ENCODE measurements at places on chromosomes 1 and 21.

DNA sequence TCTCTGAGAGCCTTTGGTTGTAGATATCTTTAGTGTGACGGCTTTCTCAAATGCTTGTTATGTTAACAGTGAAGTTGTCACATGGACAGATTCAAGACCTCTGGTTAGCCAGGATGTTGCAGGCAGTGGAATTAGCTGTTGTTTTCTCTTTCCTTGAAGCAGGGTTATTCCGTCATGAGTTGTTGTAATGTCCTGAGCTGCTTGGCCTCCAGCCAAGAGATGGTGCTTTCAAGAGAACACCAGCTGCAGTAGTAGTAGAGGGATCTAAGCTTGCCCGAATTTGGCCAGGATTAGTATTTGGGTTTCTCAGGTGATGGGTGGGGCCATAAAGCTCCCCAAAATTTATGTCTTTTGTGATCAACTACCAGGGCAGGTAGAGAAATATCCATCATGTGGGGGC lies 13.4 kb downstream of the KCNE1 start:
- H3K27ac ChIP-seq = no peak overlapping the region
- no peaks in the 10 kb centered on the region for H3K4me1 ChIP-seq
- H3K27me3 ChIP-seq = no peaks in the 10 kb centered on the region
- H3K4me3 ChIP-seq = no peak overlapping the region
- no peaks in the 10 kb centered on the region for H3K36me3 ChIP-seq

DNA sequence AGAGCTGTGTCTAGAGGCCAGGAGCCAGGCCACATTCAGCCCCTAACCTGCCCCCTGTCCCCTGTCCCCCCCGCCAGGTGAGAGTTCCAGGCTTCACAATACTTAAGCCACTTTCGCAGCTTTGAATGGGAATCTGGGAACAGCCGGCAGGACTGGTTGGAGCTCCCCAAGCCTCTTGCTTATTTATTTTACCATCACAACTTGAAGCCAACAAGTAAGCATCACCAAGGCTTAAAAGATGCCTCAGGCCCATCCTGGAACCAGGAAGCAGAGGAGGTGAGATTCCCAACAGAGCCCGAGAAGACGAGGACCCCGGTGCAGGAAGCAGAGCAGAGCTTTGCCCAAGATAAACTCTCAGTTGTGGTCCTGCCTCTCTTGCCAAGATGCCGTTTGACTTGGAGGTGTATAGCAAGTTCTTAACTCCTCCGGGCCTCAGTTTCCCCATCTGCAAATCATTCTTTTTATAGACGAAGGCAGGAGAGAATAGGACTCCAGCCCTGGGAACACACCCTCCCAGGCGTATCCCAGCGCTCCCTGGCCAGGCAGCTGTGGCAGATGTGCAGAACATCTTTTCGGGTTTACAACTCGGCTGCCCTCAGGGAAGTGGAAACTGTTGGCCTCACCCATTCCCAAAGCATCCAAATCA lies 66.8 kb upstream of the SLC25A33 start:
- H3K36me3 ChIP-seq = no peaks in the 10 kb centered on the region
- no peak for DNase-seq
- H3K27ac ChIP-seq = no peak overlapping the region
- H3K4me3 ChIP-seq = no peak overlapping the region

DNA sequence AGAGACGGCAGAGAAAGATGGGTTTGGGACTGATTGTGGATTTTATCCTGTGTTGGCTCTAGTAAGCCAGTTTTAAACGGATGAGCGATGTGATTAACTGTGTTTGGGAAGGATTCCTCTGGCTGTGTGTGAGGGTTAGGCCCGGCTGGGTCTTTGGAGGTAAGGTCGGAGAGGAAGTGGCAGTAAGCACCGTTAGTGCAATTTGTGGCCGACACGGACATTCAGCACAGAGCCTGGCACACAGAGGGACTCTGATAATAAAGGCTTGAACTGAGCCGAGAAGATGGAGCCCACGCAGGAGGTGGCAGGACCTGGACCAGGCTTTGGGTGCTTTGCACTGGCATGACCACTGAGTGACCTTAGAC lies 1.3 kb downstream of the MTFR1L start:
- peaks cover 14% of the 10 kb centered on the region for H3K36me3 ChIP-seq
- peak overlapping the region; percentile 61 for H3K4me3 ChIP-seq
- peak overlapping the region; percentile 58 for H3K27ac ChIP-seq
- DNase-seq = no peak

GRCh38 chr1:224745924-224746323 lies 129.8 kb downstream of the CNIH3 start:
- H3K4me1 ChIP-seq = no peaks in the 10 kb centered on the region
- H3K4me3 ChIP-seq = no peak overlapping the region
- no peak overlapping the region for H3K27ac ChIP-seq
- no peaks in the 10 kb centered on the region for H3K27me3 ChIP-seq
- no peaks in the 10 kb centered on the region for H3K36me3 ChIP-seq

GRCh38 chr1:160681066-160681890 lies 30.3 kb downstream of the CD48 start:
- H3K4me1 ChIP-seq = no peaks in the 10 kb centered on the region
- no peaks in the 10 kb centered on the region for H3K27me3 ChIP-seq
- no peaks in the 10 kb centered on the region for H3K36me3 ChIP-seq
- H3K4me3 ChIP-seq = no peak overlapping the region
- DNase-seq = no peak

GRCh38 chr1:244076740-244077139 lies 25.7 kb downstream of the ZBTB18 start:
- H3K36me3 ChIP-seq = no peaks in the 10 kb centered on the region
- no peak for DNase-seq
- H3K27me3 ChIP-seq = no peaks in the 10 kb centered on the region
- no peak overlapping the region for H3K27ac ChIP-seq
- H3K4me3 ChIP-seq = no peak overlapping the region

DNA sequence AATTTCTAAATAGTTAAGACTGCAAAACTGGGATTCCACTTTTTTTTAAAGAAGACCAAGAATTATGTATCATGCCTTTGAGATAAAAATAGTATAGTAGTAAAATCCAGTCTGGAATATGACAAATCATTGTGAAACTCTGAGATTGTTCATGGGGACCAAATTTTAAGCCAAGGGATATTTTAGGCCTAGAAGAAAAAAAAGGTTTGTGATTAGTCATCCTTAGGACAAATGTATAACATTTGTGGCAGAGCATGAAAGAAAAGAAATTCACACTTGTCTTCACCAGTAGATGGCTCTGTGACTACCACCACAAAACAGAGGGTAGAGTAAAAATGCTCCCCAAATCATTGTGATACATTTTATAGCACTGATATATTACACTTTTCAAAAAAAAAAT lies 226.1 kb downstream of the KCTD3 start:
- H3K27ac ChIP-seq = no peak overlapping the region
- no peaks in the 10 kb centered on the region for H3K27me3 ChIP-seq
- no peaks in the 10 kb centered on the region for H3K36me3 ChIP-seq
- DNase-seq = no peak
- H3K4me1 ChIP-seq = no peaks in the 10 kb centered on the region
- no peak overlapping the region for H3K4me3 ChIP-seq

DNA sequence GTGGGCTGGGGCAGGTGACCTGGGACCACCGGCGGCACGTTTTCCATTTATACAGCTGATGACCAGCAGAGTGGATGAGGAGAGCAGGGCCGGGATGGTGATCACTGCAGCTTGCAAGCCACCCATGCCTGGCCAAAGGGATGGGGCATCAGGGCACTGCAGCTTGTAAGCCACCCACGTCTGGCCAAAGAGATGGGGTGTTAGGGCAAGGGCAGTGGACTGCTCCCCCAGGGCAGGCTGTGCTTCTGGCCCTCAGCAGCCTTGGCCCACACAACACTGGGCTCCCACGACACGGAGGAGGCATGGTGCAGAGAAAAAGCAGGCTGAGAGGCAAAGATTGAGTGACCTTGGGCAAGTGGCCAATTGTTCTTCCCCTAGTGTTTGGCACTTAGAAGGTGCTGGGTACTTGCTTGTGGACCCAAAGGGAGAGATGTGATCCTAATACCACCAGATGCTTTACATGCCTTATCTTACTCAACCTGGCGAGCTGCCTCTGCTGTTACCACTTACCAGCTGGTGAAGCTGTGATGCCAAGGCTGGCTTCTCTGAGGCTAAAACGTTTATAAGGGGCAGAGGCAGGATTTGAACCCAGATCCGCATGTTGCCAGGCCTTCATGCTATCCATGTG lies 48.3 kb downstream of the TRIM62 start:
- H3K27ac ChIP-seq = no peak overlapping the region
- H3K27me3 ChIP-seq = no peaks in the 10 kb centered on the region
- no peaks in the 10 kb centered on the region for H3K36me3 ChIP-seq
- peaks cover 2% of the 10 kb centered on the region for H3K4me1 ChIP-seq
- DNase-seq = no peak

- no peaks in the 10 kb centered on the region for H3K4me1 ChIP-seq
- no peaks in the 10 kb centered on the region for H3K36me3 ChIP-seq
- H3K27me3 ChIP-seq = peaks cover 98% of the 10 kb centered on the region
- no peak overlapping the region for H3K4me3 ChIP-seq
- H3K27ac ChIP-seq = no peak overlapping the region
These were observed 8.3 kb downstream of the BARHL2 start for GRCh38 chr1:90708826-90709225.

DNA sequence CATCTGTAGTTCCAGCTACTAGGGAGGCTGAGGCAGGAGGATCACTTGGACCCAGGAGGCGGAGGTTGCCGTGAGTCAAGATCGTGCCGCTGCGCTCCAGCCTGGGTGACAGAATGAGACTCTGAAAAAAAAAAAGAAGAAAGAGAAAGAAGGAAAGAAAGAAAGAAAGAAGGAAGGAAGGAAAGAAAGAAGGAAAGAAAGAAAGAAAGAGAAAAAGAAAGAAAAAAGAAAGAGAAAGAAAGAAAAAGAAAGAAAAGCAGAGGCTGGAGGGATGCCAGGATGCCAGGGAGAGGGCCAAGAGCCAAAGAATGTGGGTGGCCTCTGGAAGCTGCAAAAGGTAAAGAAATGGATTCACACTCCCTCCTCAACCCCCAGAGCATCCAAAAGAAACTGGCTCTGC lies 8.2 kb upstream of the KCNE2 start:
- H3K27ac ChIP-seq = no peak overlapping the region
- DNase-seq = no peak
- no peaks in the 10 kb centered on the region for H3K36me3 ChIP-seq

DNA sequence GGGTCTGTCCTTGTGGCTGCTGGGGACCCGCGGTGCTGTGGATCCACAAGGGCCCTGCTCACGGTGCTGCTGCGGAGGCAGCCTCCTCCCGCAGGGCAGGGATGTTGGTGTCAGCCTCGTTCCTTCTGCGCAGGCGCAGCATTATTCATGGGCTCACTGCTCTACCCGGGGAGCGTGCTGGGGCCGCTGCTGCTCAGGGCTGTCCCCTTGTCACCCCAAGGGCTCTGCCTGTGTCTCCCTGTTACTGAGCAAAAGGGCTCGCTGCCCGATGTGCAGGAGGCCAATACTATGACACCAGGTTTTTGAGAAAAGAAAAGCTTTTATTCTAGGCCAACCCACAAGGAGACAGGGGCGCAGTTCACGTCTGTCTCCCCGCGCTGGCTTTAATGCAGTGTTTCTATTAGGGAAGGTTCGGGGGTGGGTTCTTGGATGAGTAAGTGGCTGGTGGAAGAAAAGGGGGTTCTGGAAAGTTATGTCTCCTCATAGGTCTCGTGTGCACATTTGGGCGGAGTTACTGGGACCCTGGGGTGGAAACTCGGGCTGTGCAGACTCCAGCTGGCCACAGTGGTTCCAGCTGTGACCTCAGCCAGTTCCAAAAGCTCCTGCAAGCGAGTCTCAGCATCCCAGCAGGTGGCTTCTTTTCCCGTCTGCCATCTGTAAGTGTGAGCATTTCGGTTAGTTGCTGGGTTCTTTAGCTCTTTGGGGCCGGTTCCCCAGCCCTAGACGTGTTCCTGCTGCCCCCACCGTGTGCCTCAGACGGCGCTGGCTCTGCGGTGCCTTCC lies 40.8 kb upstream of the LRRC3 start:
- peaks cover 10% of the 10 kb centered on the region for H3K27me3 ChIP-seq
- DNase-seq = no peak
- H3K4me1 ChIP-seq = no peaks in the 10 kb centered on the region
- H3K27ac ChIP-seq = no peak overlapping the region

- no peaks in the 10 kb centered on the region for H3K4me1 ChIP-seq
- H3K36me3 ChIP-seq = no peaks in the 10 kb centered on the region
- DNase-seq = no peak
- no peak within 1 kb of the TSS for H3K4me3 ChIP-seq
These were observed at the start of gene CLCNKA for GRCh38 chr1:16021681-16022080. TSS of gene CLCNKA (plus strand) at chr1:16022036. CDS start at chr1:16022620, 584 bp downstream.

DNA sequence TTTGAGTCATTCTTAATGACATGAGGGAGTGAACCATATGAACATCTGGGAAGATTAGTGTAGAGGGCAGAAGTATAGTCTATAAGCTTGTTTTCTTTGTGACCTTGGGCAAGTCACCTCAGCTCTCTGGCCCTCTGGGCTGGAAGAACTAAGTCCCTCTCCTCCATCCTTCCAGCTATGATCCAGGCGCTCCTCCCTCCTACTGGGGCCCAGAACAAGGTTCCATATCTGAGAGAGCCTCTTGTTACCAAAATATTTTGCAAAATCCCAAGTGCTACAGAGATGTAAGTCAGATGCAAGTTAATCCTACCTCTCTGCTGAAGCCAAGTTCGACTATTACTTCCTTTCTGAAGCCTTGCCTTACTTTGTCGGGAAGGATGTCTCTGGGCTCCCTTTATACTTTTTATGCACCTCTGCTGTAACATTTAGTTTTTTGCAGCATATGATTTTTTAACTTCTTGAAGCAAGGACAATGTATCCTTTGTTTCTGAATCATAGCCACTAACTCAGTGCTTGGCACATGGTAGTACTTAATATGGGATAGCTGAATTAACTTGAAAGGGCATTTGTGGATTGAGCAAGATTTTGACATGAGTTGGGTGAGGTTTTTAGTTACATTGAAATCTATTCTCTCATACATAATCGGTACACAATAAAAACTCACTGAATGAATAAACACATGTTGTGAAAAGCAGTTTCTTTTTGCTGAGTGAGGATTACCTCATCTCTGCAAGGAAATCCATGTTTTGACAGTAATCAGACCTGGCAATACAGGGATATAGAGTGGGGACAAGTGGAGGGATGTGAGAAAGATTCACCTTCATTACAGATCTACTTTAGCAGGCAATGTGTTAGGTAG lies 54.7 kb upstream of the BEND5 start:
- no peaks in the 10 kb centered on the region for H3K27me3 ChIP-seq
- no peak overlapping the region for H3K4me3 ChIP-seq
- no peaks in the 10 kb centered on the region for H3K4me1 ChIP-seq
- H3K27ac ChIP-seq = no peak overlapping the region
- H3K36me3 ChIP-seq = no peaks in the 10 kb centered on the region
- DNase-seq = no peak

Data from RWPE2 (cell line).